Panc1 (cell line): ENCODE measurements at places on chromosomes 6 and 20. TPM values are rescaled to one million over a fixed set of nuclear protein-coding genes. Genes with fewer than 3 reads are reported as not detected.

The SLC16A10 gene
- total RNA-seq: 0.18 TPM

- DNase-seq: no peak
Observed at GRCh38 chr6:107488875-107489635, 862 bp upstream of the SOBP start.

DNA sequence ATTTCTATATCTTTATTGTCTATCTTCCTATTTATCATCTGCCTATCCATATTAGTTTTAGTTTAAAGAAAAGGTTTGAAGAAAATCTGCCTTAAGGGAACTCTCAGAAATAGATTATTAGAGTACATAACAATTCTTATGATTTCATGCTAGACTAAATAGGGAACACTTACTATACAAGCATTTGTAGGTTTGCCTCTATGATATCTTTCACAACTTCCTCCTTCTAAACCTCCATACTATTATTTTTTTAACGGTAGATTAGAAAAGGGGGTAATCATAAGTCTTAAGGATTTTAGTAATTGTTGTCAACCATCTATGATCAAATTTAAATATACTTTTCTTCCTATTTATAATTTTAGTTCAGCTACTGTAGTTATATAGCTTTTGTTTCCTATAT lies 11.6 kb upstream of the DSE start:
- DNase-seq: no peak

DNA sequence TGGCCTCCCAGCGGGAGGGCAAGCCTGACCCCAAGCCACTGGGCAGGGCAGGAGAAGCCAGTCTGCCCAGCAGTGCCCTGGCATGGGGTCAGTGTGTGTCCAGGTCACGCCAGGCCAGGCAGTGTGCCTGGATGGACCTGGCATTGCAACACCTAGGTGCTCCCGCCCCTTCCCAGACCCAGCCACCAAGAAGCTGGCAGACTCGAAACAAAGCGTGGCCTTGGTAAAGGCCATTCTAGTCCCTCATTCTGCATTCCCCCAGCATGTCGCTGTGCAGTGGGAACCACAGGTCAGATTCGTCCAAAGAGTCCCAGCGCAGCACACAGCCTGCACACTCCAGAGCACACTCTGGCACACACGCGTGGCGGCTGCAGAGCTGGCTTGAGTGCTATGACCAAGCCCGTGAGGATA lies 19.3 kb upstream of the APMAP start:
- no peak for DNase-seq

- DNase-seq: no peak
Observed at GRCh38 chr6:98124171-98124570, 710.2 kb upstream of the POU3F2 start.

The UST gene
- total RNA-seq: 0.15 TPM

DNA sequence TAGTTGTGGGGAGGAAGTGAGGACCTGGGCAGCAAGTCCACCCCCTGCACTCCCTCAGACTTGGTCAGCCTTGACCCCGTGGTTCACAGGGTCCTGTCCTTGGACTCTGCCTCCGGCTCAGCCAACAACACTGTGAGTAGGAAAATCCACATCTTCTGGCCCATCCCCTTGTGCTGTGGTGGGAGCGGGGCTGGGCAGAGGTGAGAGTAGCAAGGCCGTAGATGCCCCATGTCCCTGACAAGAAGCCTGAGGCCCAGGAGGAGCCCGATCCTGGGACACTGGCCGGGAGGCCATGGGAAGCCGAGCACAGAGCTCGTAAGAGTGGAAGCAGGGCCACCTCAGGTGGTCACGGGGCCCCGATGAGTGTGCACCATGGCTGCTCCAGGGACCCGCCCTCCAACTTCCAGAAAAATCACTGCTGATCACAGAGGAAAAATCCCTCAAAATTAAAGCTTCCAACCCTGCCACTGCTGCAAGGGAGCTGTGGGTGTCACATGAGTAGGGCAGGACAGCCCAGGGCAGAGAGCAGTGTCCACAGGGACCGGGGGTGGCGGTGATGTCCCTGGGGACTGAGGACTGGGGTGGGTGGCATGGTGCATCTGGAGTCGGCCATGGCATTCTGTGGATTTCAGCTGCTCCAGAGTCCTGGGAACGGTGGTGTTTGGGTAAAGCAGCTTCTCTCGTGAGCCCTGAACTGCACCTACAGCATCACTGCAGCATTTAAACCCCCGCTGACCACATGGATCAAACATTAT lies 189.4 kb downstream of the DLL1 start:
- DNase-seq: no peak

- no peak for DNase-seq
Observed at GRCh38 chr6:42911171-42912021, 4.5 kb upstream of the PTCRA start.

DNA sequence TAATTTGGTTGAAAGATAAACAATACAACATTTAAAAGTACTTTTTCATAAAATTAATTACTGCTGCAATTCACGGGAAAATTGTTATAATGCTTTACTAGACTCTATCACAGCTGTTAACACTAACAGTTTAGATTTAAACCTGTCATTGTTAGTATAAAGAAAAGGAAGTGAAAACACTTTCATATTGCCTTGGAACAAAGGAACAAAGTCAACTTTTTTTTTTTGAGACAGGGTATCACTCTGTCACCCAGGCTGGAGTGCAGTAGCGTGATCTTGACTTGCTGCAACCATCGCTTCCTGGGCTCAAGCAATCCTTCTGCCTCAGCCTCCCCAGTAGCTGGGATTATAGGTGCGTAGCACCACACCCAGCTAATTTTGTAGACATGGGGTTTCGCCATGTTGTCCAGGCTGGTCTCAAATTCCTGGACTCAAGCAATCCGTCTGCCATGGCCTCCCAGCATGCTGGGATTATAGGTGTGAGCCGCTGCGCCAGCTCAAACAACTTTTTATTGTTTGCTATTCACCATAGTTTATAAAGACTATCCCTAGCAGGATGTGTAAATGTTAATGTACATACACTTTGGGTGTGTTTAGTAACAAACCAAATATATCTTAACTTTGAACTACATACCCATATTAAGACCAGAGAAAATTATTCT lies 22.1 kb downstream of the SLC35A1 start:
- no peak for DNase-seq

The EYA4 gene
- total RNA-seq: not detected

GRCh38 chr6:39218868-39219567 lies 10.3 kb downstream of the KCNK5 start:
- DNase-seq: no peak

GRCh38 chr20:11469795-11470435 lies 447.8 kb upstream of the BTBD3 start:
- DNase-seq: no peak

DNA sequence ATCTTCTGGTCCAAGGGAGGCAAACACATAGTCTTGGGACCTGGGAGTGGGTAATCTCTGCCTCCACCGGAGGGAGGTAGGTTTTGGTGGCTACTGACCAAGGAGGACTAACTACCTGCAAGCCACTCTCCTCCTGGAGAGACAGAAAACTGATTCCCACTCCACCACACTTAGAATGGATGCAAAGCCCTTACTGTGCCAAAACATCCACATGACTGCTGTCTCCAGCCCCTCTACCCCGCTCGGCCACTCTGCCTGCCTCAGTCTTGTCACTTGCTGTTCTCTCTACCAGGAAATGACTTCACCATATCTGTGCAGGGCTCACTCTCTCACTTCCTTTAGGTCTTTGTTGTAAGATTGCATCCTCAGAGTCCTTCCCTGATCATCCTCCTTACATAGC lies 129.5 kb upstream of the ARG1 start:
- DNase-seq: no peak

The PLEKHG1 gene
- 4.0 TPM for total RNA-seq

DNA sequence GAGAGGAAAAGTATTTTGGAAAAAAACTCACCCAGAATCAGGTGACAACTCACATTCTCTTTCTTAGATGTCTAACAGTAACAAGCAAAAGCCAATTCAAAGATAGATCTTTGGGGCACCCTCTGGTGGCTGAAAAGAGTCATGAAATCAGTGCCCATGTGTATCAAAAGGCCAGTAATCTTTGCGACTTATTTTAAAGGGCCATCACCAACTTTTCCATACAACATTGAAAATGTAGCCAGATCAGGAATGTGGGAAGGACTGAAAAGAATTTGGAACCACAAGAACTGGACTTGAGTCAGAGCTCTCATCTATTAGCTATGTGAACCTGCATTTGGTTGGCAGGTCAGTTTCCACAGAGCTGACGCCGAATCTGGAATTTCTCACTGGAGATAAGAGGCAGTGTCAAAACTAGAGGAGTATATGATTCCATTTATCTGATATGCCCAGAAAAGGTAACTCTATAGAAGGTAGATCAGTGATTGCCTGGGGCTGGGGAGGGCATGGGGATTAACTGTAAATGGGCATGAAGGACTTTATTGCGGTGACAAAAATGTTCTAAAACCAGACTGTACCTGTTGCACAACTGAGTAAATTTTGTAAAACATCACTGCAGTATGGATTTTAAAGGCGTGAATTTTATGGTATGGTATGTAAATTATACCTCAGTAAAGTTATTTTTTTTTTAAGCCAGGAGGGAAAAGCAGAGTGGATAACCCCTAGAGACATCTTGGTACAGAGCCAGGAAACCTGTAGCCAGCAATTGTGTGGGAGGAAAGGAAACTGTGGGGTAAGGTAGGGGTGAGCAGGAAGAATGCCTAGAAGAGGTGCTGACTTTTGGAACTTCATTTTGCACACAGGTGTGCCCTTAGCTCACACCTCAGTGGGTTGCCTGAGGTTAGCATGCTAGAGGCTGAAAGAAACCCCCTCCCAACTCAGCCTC lies 117.1 kb upstream of the ASF1A start:
- DNase-seq: peak; percentile 75

The PLCB1 gene
- total RNA-seq: 0.59 TPM

DNA sequence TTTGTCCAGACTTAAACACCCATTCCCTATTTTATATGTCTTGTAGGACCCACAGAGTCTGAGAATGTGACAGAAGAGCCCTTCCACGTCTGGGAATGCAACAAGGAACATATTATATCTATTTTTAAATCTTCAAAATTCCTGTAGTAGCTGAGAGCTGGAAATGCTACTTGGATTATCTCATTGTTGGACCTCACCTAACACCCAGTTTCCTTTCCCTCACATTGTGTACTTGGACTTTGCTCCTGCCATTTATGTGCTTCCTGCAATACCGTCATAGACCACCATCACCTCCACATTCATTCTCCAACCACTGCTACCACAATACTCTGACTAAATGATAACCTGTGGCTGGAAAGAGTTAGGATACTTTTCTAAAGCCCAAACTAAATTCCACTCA lies 335.4 kb downstream of the COL12A1 start:
- DNase-seq: no peak

GRCh38 chr6:67391955-67392354 lies 1243.1 kb upstream of the ADGRB3 start:
- DNase-seq: no peak

The WFDC5 gene
- not detected for total RNA-seq

DNA sequence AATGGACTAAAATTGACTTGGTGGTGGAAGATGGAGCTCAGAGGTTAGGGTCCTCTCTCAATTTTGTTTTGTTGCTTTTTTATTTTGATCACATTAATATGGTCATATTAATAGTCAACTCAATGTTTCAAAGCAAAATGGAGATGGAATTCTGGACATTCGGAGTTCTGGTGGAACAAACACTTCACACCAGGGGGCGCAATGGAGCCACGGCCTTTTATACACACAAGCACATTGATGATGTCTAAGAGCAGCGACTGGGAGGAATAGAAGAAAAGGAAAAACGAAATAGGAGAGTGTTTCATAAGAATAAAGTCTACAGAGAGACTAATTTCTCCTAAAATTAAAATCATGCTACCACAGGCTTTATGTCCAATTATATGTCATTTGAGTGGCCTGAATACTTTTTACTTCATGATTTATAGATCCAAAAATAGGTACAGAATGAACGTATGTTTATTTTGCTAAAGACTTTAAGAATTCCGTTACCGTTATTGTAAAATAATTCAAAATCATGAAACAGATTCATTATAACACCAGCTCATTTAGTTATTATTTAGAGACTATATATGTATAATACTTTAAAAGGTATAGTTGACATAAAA lies 197.6 kb upstream of the SASH1 start:
- DNase-seq: peak; percentile 39

DNA sequence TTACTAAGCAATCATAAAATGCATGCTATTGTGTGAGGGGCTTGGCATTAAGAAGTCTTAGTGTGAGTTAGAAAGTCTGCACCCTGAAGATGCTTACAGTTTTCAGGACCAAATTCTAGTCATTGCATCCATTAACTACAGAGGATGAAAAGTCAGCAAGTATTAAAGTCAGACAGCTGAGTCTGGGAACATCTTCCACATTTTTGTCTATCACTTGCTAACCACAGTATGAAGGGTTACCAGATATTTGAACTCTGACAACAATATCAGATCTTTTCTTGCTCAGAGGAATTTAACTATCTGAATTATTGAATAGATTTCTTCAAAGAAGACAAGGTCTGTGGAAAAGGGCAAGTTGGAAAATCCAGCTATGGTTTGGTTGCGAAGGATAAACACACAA lies 264.4 kb downstream of the BTBD9 start:
- no peak for DNase-seq

GRCh38 chr20:10076126-10077080 lies 41.6 kb downstream of the ANKEF1 start:
- no peak for DNase-seq

DNA sequence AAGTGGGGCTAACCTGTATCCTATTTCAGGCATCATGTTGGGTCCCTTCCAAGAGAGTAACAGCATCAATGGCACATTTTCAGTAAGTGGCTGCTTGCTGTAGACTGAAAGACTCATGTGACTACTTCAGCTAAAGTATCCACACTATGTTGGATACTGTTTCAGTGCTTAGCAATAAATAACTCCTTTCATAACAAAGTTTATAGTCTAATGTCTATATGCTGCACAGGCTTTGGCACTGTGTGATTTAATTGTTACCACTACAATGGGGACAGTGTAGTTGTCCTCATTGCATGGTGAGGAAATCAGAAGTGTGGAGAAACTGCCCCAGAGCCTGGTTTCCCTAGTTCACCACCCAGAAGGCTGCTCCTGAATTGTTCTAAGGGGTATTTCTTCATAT lies 318.0 kb upstream of the PTCHD4 start:
- no peak for DNase-seq

The GPR63 gene
- total RNA-seq: 0.95 TPM

DNA sequence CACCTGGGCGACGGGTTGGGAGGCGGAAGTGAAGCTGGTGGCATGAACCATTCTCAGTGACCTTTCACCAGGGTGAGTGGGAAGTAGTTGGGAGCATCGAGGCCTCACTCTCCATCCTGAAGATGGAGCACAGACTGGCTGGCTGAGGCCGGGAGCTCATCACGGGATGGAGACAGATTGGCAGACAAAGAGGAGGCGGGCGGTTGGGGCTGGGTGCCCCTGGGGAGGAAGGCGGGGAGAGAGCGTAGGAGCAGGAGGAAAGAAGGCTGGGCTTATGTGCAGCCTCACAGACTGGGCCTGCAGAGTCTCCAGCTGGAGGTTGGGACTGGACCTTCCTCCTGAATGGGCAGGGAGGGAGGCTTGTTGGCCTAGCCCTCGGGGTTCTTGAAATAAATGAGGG lies 44.2 kb upstream of the SCRT2 start:
- no peak for DNase-seq

The TRIM10 gene
- not detected for total RNA-seq
